NCI-H510A (cell line): ENCODE measurements at places on chromosomes 16 and 17.

DNA sequence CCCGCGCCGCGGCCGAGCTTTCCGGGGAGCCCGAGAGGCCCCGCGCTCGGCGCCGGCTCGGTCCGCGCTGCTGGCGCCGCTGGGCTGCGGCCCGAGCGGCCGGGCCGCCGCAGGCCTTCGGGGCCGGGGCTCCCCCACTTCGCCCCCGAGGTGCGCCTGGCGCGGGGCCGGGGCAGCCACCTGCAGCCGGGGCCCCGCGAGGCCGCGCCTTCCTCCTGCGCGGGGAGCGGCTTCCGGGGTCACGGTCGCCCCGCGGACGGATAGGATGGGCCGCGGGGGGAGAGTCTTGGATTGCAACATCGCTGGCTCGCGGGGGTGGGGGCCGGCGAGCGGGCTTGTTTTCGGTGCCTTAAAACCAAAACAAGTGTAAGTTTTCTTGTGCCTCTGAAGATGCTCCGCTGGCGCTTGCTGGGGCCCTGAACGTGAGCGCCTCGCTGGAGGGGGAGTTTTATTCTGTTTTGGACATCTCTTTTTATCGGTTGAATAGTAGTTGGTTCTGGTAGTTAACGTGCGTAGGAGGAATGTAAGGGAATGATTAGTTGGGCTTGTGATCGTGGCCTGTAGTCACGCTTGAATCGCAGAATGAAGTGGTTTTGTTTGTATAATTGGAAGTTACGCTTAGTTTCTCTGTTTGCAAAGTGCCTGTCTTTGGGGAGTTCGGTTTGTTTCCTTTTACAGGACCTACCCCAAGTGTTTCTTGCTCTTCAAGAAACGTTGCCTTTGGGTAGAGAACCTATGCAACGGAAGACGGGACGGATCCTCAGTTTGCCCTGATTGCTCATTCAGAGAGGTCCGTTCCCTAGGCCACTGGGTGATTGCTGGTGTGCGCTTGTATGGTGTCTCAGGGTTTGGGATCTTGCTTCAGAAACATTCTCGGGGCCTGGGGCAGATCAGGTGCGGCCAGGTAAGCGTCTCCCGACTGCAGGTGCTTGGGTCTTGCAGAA is 724 bp downstream of the UBE2I start:
- DNase-seq = no peak

- DNase-seq = no peak
Measured at GRCh38 chr16:78134944-78135619, 35.6 kb downstream of the WWOX start.

DNA sequence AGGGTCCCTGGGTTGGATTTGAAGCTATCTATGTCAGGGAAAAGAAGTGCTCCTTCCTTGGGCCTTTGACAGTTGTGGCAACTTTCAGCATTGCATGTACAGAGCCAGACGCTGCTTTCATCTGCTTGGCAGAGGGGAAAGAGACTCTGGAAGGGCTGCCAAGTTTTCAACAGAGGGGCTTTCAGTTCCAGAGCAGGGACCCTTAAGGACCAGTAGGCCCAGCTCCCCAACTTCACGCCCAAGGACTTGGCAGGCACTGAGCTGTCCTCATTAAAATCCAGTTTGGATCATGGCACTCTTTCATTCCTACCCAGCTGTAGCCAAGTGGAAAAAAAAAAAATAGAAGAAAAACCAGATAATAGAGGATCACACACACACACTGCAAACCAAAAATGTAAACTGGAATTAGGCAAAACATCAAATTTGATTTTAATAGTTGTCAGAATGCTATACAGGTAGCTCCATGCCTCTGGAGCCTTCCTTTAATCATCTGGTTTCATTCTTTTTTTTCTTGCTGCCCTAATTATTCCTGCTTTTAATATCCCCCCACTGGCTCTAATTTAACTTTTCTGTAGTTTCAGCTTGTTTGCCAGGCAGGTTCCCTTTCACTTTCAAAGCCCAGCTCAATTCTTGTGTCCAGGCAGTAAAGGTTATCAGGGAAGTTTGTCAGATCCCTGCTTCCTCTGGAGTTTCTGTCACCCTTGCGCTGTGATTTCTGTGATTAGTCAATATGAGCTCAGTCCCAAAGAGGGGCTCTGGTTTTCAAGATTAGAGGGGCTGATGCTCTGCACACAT is 702.6 kb upstream of the CDH8 start:
- no peak for DNase-seq

- no peak for DNase-seq
Measured at GRCh38 chr17:64698725-64699124, 36.6 kb upstream of the SMURF2 start.

- DNase-seq = no peak
Measured at GRCh38 chr16:5615868-5616642, 518.5 kb upstream of the EEF2KMT start.

DNA sequence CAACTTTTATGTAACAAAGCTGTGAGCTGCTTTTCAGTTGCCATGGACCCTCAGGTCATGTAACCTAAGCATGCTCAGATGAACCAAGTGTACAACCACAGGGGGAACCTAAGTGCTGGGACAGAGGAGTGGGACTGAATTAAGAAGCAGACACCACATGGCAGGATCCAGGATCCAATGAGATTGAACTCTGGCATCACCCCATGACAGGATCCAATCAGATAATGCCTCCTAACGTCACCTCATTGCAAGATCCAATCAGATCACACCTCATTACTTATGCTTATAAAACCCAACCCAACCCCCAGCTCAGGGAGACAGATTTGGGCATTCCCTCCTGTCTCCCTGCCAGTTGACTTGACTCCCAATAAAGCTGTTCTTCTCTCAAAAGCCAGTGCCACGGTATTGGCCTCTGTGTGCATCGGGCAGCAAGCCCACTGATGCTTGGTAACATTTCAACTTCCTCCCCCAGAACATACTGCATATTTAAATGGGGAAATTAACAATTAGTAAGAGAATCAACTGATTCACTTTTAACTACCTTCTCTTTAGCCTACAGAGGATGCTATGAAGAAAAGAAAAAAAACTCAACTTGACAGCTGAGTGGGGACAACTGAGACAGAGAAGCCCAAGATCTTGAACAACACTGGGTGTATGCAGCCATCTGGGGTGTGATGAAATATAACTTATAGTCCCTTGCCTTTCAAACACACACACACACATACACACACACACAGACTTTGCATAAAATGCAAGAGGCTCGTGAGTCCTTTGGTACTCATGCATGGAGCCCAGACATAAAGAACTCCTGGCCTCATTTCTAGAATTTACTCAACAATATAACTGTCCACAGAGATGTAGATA is 148.4 kb downstream of the SLC39A11 start:
- no peak for DNase-seq

DNA sequence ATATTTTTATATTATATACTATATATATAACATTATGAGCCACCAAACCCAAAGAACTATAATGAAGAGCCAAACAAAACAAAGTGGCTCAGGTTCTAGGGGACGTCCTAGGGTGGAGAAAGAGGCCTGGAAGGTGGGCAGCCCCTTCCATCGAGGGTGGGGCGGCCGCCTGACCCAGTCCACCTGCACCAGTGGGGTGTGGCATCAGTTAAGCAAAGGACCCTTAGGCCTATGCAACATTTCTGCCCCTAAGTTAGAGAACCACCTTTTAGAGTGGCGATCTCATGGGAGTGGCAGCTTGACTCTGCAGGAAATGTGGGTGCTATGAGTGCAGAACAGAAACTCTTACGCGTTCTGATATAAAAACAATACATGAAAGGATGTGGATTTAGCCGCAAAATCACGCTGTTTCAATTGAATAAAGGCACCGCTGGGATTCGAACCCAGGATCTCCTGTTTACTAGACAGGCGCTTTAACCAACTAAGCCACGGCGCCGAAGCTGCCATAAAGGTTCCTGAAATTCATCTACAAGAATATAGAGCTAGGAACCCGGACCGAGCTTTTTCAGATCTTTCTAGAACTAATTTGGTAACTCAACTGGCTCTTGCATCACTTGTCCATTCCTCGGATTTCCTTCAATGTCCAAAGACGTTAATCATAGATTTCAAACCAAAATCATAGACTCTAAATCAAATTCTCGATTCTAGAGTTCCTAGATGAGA is 15.6 kb upstream of the AURKB start:
- peak; percentile 46 for DNase-seq

- no peak for DNase-seq
Measured at GRCh38 chr16:49419862-49420261, 46.3 kb downstream of the C16orf78 start.

- DNase-seq = no peak
Measured at GRCh38 chr16:11238272-11239202, 17.5 kb downstream of the SOCS1 start.

GRCh38 chr17:32256012-32256700 is 9.5 kb upstream of the RHBDL3 start:
- no peak for DNase-seq

DNA sequence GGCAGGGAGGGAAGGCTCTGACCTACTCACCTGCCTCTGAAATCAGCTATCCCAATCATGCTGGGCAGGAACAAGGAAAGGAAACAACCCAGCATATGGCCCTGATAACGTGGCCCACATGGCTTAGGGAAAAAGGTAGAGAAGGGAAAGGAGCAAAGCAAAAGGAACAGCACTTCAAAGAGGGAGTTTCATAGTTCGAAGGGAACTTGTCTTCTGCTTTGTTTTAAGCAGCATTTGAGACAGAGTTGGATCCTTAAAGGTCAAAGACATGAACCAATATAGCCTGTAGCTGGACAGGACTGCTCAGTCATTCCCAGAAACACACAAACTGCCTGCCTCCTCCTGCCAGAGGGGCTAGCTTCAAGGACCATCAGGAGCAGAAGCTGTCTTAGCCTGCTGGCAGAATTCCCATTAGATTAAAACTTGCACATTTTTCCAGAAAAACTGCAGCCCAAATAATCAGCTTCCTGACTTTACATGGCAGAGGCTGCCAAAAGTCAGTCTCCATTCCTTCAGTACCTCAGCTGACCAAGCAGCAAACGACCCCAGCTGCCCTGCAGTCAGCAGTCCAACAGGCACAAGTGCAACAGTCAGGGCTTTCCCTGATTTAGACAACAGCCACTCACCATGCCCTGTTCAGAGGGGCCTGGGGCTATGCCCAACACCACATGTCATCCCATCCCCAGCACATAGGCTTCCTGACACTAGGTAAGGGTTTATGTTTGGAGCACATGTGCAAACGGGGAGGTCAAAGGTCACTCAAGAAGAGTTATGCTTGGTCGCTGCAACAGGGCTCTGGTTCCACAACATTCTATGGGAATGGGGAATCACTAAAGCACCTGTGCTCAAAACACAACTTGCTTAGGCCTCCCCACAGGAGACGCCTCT is 32.5 kb downstream of the RANBP10 start:
- no peak for DNase-seq

GRCh38 chr17:15398736-15399331 is 57.4 kb upstream of the TEKT3 start:
- no peak for DNase-seq

DNA sequence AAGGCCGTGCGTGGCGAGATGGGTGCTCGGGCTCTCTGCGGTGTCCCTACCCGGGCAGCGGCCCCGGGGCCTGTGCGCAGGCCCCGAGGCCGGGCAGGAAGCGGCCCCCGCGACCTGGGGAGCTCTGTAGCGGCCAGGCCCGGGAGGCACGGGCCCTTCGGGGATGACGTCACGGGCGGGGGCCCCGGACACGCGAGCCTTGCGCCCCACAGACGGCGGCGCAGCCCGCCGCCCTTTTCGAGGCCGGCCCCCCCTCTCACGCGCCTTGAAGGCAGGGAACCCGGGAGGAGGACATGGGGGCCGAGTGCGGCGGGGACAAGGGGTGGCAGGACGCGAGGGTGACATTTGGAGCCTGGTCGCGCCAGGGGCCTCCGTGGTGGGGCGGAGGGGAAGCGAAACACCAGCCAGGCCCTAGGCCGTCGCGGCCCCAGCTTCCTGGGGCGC is 1.1 kb downstream of the RAI1 start:
- no peak for DNase-seq
